ENCODE measurements at places on chromosomes 7 and 10.

DNA sequence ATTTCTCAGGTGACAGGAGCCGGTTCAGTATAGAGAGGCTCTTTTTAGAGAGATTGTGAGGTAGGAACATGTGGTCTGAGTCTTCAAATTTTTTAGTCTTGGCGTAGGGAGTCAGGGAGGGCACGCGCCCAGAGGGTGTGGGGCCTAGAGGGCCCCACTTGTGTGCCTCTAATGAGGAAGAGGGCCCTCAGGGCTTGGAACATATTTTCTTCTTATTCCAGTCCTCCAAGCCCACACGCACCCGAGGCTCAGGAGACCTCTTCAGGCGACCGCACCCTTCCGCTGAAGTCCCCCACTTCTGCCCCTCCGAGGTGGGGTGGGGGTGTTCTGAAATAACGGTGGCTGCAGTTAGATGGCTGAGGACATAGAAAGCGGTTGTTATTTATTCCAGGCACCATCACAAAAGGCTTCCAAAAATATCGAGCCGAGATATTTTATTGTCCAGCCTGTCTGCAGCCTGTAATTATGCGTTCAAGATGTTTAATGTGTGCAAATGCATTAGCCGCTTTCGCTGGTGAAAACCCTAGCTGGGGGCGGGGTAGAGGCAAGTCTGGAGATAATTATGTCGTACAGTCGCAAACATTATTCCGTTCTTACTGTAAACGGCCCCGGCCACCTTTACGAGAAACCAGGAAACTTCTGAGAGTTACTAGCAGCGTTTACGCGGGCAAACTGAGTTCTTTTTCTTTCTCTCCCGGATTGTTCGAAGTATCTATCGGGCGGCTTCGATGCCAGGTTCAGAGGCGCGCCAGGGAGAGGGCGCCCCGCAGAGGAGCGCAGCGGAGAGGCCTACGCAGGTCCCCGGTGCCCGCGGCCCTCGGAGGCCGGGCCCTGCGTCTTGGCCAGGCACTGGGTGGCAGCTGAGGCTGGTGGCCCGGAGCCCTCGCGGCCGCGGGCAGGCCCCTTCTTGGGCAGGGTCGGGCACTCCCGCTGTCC is 12.9 kb upstream of the HOXA13 start:
- DNase-seq, result no peak

- no peak for DNase-seq
Measured at GRCh38 chr7:149670288-149670687, 103.1 kb downstream of the ZNF467 start.

DNA sequence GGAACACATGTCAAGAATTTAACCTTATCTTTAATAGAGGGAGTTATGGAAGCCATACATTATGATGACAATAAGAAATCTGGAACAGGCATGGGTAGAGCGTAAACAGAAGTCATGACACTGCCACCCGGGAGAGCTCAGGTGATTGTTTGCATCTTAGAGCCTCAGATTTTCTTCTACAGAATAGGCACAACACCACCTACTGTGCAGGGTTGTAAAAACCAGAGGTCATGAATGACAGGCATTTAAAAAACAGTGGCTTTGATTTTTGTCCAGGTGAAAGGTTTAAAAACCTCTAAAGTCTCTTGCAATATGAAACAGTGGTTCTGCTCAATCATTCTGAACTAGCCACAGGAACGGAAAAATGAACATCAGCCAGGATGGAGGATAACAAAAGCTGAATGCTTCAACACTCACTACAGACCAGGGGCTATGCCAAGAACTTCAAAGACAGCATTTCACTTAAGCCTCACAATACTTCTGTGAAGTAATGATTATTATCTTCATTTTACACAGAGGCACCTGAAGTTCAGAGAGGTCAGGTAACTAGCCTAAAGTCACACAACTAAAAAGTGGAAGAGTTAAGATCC is 123.8 kb downstream of the SLC25A13 start:
- no peak for DNase-seq

GRCh38 chr10:128468462-128468861 is 342.2 kb upstream of the MKI67 start:
- DNase-seq, result no peak

DNA sequence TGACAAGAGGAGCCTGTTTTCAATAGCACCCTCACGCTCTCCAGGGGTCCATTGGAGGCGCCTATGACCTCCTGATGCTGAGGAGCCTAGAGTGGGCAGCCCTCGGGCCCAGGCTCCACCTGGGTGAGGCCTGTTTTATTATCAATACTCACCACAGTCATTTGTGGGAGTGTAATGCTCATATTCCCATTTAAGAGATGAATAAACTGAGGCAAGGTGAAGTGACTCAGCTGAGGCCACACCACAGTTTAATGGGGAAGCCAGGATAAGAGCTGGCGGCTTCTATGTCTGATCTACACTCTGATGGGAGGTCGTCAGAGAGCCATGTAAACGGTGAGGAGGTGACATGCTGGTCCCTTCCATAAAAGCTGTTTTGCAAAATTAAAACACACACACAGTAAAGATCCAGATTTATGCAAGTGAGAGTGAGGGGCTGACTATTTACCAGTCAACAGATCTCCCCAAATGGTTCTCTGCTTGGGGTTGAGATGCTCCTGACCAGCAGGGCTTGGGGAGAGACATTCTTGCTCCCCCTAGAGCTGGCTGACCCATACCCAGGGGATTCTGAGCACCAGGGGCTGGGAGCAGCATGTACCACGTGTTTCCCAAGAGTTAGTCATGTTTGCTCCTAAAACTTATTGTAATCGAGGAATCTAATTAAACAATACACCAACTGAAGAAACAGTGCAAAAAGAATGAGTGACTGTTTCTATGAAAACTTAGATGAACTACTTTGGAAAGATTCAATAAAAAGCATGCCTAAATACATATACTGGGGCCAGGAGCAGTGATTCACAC is 81.0 kb upstream of the INSIG1 start:
- no peak for DNase-seq

- no peak for DNase-seq
Measured at GRCh38 chr7:17661982-17662585, 278.2 kb downstream of the SNX13 start.

DNA sequence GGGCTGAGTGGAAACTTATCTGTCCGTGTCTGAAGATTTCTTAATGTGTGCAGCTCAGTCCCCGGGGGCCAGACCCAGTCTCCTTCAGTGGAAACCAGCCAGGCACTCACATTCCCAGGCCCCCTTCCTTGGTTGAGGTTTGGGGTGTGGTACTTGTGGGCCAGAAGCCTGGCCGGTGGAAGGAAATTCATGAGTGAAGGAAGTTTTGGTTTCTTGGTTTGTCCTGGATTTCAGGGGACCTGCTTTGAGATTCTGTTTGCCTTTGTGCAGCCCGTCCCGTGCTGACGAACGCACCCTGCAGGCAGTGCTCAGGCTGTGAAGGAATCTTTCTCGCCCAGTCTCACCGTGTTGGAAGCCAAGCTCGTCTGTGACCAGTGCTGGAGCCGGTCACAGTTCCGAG is 2.9 kb downstream of the INPP5A start:
- DNase-seq, result no peak

GRCh38 chr7:38535073-38535472 is 96.1 kb downstream of the AMPH start:
- DNase-seq, result no peak

DNA sequence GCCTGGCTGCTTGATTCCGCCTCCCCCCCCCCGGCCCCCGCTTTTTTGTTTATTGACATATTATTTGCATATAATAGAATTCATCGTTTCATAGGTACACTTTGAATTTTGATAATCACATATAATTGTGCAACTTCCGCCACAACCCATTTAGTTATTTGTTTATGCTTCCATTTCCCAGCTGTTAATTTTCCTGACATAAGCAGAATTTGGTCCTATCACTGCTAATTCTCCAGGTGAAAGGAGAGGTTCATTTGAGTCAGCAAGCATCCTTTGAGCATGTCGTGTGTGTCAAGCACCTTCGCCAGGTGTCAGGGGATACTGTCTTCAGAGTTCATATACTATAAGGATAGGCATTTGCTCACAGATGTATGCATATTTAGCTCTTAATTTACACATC is 102.2 kb downstream of the CELF2 start:
- DNase-seq, result no peak

DNA sequence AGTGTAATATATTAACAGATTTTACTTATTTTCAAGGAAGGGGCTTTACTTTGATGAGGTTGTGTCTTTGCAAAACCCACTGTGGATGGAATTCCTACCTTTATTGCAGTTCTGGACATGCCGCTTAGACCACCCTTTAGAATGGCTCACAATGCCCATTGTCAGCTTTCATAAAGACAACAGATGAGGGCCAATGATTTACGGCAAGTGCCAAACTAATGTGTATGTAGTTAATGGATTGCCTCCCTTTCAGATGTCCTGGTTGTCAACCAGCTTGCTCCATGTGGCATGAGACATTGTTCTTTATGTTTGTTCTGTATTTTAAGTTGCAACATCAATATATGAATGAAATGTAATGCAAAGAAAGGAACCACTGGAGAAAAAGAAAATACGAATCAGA is 35.0 kb upstream of the ELMO1 start:
- no peak for DNase-seq

DNA sequence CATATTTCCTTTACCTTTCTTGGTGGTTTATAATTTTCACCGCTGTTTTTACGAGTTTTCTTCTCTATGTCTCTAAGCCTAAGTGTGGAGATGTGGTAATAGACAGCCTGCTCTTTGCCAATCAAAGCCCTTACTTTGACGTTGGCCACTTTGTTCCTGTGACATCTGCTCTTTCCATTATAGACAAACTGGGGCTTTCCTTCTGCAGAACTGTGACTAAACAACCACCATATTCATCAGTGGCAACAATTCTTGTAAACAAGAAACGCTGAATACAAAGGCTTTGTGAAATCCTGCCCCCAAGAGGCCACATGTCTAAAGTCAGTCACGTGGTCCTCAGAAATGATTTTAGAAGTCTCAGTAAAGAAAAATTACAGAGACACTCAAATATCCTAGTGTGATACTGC is 59.6 kb upstream of the CAPZA2 start:
- no peak for DNase-seq

DNA sequence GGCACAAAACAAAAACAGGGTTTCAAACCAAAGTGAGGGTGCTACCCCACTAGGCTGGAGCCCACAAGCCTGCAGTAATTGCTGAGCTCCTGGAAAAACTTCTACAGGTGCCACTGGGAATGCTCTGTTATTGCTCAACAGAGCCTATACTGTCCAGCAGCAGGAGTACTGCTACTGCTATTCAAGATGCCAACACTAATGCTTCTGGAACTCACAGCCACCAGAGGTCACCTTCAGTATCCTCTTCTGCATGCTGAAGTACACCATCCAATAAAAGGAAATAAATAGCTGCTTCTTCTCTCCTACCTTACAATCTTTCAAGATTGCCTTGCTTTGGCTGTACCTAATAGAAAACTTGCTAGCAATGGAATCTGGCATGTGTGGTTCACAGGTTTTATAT is 222.0 kb downstream of the LRRN3 start:
- DNase-seq, result no peak

GRCh38 chr10:16909271-16909767 is 92.1 kb upstream of the RSU1 start:
- DNase-seq, result no peak

DNA sequence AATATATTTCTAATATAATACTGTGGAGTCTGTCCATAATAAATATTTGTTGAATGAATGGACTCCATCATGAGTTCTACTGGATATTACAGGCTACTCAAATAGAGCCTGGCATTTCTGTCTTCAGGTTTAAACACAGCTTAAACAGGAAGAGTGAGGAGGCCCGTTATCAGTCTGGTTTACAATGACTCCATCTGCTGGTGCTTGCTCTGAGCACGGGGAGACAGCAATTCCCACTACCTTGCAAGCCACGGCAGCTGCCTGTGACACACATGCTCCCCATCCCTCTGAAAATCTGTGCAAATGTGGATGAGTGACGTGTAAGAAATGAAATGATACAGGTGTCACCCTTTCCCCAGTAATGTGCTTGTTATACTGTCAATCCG is 293.5 kb upstream of the IMMP2L start:
- no peak for DNase-seq

GRCh38 chr10:62225362-62225761 is 43.3 kb downstream of the RTKN2 start:
- DNase-seq, result no peak

DNA sequence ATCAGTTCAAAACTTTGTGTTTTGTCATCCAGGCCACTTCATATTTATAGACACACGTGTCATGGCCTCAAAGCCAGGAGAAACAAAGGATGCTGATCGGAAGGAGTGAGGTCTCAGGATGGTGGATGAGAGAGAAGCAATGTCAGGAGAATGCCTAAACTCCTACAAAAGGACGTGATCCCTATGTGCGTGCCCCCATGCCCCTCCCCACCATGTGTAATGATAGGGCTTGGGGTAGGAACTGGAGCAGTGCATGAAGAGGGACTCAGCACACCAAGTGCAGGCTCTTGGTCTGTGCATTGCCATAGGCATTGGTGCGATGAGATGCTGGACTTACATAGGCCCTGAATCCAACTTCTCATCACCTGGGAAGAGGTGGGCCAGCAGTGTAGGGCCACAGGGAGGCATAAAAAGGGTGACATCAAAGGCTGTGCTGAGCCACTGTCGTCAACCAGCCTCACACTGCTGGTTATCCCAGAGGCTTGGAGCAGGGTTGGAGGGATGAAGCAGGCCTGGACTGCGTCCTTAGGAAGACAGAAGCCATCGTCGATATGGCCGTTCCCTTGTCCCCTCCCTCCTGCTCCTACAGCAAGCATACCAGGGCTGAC is 46.9 kb upstream of the GDF10 start:
- DNase-seq, result no peak

GRCh38 chr10:112226439-112227248 is 43.1 kb upstream of the GPAM start:
- DNase-seq, result no peak

- no peak for DNase-seq
Measured at GRCh38 chr7:157061979-157062378, 51.5 kb upstream of the MNX1 start.

DNA sequence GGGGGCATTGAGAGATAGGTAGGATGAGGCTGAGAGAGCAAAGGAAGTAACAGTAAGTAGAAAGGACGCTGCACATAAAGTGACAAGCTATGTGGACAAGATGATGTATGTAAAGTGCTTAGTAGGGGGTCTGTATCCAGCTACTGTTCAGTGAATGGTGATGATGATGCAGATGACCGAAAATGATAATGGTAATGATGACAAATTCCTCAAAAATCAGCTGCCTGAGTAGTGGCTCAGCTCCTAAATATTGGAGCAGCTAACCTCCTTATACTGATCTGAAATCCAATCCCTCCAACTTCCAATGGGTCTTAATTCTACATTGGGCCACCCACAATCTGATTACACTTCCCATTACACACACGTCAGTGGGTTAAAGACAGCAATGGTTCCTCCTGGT is 27.1 kb upstream of the KCNMA1 start:
- no peak for DNase-seq

DNA sequence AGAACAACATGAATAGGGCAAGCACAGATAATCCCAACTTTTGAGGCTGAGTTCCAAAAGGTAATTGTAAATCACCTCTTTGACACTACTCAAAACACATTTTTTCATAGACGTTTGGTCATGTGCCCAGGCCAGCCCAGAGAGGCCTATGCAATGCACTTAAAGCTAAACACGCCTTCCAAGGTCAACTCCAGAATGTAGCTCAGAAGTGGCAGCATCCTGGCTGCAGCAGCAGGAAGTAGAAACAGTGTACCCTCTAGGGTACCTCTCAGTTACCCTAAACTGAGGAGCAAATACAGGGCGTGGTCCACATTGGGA is 58.7 kb downstream of the OSBPL3 start:
- no peak for DNase-seq

GRCh38 chr10:46319389-46319788 is 32.6 kb downstream of the ANTXRL start:
- DNase-seq, result no peak

GRCh38 chr7:155191901-155192478 is 105.7 kb upstream of the INSIG1 start:
- no peak for DNase-seq

GRCh38 chr10:93816123-93816747 is 58.5 kb downstream of the LGI1 start:
- DNase-seq, result no peak

Data from stimulated activated CD8-positive, alpha-beta memory T cell treated with anti-CD3 and anti-CD28 coated beads, Interleukin-4, amount 100 ng/mL, for 1 hour (primary cell).